ENCODE measurements at places on chromosomes 16 and 17.

GRCh38 chr16:31093132-31093703 lies 1.4 kb downstream of the VKORC1 start:
- no peak for DNase-seq

DNA sequence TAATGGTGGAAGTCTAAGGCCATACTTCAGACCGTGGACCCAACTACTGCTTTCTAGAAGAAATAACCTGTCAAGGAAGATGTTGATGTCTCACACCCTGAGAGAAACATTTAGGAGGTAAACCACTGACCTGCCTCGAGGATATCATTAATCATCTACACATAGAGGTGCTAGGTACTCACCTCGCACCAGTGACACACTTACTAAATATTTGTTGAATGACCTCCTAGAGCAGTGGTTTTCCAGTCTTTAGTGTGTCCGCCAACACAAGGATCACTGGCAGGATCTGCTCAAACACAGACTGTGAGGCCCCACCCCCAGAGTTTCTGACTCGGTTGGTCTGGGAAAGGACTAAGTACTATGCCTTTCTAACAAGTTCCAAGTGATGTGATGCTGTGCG lies 197.4 kb upstream of the CACNG5 start:
- no peak for DNase-seq

- DNase-seq, result no peak
These were observed 204.7 kb upstream of the GOT2 start for GRCh38 chr16:58938811-58939210.

DNA sequence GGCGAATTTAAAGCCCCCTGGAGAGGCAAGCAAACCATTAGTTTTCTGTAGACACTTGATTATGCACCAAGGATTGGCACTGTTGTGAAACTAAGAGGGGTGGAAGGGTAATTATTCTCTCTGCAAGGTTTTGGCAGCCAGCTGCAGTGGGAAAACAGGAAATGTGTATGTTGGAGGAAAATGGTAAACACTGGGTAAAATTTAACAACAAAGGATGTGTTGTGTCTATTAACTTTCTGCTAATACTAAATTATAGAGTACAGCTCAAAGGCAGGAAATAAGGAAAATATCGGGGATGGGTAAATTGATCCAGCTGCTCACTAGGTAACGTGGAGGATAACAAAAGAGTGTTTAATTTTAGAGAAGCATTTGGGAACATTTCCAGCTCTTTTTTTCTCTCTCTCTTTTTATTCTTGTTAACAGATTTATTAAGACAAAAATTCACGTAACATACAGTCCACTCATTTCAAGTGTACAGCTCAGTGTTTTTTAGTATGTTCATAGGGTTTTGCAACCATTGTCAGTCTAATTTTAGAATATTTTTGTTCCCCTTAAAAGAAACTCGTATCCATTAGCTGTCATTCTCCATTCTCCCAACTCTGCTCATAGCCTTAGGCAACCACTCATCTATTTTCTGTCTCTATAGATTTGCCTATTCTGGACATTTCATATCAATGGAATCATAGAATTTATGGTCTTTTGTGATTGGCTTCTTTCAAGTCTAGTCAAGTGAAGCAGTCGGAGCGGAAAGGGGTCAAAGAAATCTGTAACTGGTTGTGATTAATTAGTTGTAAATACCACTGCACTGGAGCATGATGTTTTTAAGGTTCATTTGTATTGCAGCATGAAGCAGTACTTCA lies 41.8 kb downstream of the TANGO6 start:
- DNase-seq, result no peak

DNA sequence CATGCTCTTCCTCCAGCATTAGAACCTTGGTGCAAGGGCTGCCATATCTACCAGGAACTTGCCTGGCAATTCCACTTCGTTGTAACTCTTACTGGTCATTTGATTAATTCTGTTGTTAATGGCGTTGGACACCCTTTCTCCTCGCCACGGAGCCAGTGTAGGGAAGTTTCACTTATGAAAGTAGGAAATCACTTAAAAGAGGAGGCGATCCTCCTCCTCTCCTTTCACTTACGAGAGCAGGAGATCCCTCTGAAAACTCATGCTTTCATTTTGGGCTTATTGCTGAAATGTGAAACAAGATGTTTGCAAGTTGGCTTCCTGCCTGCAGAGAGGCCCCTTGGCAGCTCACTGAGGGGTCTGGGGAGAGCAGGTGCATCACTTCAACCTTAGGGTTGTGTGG lies 226.0 kb downstream of the SNX29 start:
- no peak for DNase-seq

- no peak for DNase-seq
These were observed 5.7 kb upstream of the IL32 start for GRCh38 chr16:3059723-3060242.

GRCh38 chr17:14107889-14108288 lies 38.6 kb downstream of the COX10 start:
- DNase-seq, result no peak

GRCh38 chr17:59400858-59401257 lies 69.4 kb downstream of the YPEL2 start:
- no peak for DNase-seq

- DNase-seq, result no peak
These were observed 67.9 kb downstream of the TAOK1 start for GRCh38 chr17:29458066-29458465.

DNA sequence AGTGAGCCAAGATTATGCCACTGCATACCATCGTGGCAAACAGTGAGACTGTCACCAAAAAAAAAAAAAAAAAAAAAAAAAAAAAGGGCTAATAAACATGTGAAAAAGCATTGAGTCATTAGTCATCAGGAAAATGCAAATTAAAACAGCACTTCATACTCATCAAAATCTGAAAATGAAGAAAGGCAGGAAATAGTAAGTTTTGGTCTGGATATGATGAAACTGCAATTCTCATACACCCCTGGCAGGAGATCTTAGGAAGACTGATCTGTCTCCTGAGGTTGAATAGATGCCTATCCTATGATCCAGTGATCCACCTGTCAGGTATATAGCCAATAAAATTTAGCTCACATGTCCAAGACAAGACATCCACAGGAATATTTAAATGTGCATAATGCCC lies 212.7 kb downstream of the CPPED1 start:
- no peak for DNase-seq

- DNase-seq, result no peak
These were observed 142.4 kb upstream of the NOL11 start for GRCh38 chr17:67575325-67575724.

DNA sequence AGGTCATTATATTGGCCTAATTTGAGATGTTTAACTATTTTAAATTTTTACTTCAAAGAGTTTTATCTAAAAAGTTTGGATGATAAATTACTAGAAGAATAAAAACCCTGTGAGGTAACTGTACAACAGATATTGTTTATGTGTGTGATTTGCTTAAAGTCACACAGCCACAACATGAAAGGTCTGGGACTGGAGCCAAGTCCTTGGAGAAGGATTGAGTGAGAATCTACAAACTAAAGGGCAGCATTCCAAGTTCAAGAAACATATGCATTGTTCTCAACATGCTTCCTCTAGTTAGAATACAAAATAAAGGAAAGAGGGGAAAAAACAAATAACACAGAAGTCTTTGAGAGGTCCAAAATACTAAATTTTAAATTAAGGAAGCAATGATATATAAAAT lies 131.5 kb upstream of the MON1B start:
- no peak for DNase-seq

GRCh38 chr16:82580298-82580890 lies 46.4 kb upstream of the CDH13 start:
- DNase-seq, result no peak

DNA sequence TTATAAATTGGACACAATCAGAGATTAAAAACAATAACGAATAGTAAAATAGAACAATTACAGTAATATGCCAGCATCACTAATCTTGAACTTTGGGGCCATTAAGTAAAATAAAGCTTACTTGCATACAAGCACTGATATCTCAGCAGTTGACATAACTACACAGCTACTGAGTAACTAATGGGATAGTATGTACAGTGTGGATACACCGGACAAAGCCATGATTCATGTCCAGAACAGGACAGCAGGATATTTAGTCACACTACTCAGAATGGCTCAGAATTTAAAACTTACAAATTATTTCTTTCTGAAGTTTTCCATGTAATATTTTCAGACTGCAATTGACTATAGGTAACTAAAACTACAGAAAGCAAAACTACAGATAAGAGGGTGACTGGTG lies 427.5 kb downstream of the CDH13 start:
- no peak for DNase-seq

- no peak for DNase-seq
These were observed 28.3 kb downstream of the ALDH3A2 start for GRCh38 chr17:19676896-19677295.

DNA sequence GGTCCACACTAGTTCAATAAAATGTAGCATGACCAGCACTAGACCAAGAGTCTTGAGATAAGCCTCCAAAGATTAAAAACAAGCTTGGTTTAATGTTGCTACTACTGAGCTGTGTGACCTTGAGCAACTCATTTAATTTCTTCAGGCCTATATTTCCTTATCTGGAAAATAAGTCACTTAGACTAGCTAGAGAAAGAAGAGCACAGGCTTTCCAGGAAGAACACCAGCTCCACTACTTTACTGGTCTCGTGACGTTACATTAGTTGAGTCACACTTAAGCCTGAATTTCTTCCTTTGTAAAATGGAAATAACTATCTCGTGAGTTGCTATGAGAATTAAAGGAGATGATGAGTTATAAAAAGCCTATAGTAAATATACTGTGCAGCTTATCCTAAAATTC lies 5.4 kb downstream of the HELZ start:
- no peak for DNase-seq

All from effector CD4-positive, alpha-beta T cell (primary cell).